ENCODE measurements at places on chromosomes 3 and 15.

DNA sequence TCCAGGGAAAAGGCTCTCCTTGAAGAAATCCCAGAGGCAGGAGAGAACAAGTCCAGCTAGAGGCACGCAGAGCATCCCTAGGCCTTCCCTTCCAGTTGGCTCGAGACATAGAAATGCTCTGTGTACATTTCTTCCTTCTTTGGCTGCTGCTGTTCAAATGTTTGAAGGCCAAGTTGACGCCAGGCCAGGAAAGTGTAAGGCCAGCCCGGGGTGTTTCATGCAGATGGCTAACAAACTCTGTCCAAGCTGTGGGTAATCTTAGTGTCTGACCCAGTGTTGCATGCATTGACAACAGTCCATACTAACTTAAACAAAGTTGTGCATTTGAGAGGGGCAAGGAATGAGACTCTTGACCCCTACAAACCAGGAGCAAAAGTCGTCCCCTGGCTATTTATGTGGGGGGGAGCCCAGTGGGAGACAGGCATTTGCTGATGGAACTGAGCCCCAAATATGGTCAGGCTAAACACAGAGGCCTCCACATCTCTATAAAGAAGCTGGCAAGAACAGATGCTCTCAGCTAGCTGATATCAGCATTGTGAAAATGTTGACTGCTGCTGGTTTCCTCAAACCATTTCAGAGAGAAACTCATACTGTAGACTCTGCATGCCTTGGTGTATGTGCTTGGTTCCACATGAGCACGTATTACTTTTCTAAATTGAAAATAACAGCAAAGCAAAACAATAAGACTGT lies 139.5 kb downstream of the ADAMTS9 start:
- no peak for DNase-seq

GRCh38 chr3:57942388-57942787 lies 65.8 kb upstream of the FLNB start:
- no peak for DNase-seq

- DNase-seq = no peak
Observed at GRCh38 chr3:177835917-177836316, 638.6 kb upstream of the TBL1XR1 start.

DNA sequence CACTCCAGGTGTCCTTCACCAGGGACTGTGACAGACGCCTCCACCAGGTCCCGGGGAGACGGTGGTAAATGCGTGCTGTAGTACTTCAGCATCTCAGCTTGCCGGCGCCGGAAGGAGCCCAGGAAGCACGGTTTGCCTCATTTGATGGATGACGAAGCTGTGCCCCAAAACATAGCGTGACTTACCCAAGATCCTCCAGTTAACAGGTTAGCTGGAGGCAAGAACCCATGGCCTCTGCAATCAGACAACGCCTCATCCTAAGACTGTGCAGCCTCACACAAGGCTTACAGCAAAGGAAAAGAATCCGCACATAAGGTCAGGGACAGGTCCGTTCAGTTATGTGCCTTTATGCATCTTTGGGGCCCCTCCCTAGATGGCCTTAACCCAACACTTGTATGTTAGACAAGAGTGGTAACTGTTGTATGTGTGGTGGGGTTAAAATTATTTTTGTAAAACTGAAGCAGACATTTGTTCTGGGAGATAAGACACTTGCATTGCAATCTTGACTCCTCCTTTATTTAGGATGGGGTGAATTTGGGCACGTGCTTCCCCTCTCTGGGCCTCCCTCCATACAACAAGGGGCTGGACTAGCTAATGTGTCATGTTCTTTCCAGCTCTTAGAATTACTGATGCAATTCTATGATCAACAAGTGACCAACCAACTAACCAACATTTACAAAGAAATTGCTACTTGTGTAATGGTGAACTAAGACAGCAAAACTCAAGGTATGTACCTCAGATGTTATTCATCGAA lies 39.4 kb downstream of the VGLL4 start:
- DNase-seq = no peak

- DNase-seq = no peak
Observed at GRCh38 chr3:153069598-153070510, 92.2 kb upstream of the RAP2B start.

Data from nucleus accumbens (tissue), 56 donors.